ENCODE measurements at places on chromosomes 12 and 14.
A peak's percentile ranks its signal among the peaks of the same experiment; 100 is the strongest.

DNA sequence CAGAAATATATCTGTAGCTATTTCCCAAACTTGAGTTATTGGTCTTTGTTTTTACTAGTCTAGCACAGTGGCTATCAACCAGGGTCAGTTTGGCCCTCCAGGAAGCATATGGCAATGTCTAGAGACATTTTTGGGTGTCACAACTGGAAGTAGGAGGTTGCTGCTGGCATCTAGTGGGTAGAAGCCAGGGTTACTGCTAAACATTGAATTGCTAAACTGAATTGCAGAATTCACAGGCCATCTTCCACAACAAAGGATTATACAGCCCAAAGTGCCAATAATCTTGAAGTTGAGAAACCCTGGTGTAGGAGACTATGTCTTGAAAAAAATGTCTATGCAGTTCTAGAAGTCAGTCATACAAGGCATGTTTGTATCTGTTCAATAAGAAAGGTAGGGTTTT lies 27.7 kb downstream of the ARHGAP5 start:
- DNase-seq, result no peak

DNA sequence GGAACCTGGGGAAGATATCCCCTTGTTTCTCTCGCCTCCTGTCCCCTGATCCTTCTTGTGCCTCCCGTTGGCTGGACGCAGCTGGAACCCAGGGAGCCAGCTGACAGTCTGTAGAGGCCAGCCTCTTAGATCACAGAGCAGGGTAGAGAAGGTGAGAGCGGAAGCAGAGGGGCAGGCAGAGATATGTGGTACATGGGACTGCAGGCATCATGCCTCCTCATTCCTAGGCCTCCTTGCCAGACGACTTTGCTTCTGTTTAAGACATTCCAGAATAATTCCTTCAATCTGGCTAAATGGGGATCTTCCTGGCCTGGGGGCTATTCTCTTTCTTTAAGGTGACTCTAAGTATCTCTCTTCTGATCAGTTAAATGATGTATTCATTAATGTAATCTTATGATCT lies 89.4 kb upstream of the MAX start:
- no peak for DNase-seq

DNA sequence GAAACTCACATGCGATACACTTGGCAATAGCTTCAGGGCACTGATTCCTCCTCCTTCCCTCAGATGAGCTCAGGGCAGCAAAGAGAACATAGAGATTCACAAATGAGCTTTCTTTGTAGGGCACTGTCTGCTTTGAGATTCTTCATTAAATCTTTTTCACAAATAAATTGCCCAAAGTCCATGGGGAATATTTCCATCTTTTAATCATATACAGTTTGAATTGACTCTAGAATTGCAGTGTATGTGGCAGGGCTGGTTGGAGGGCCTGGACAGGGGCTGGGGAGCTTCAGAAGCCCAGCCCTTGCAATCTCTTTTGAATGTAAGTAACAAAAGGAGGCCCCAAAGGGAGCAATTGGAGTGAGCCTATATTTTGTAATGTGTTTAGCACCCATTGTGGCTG lies 197.5 kb downstream of the NOVA1 start:
- no peak for DNase-seq

GRCh38 chr12:57173089-57173488 lies 25.7 kb upstream of the LRP1-AS start:
- DNase-seq, result no peak

- no peak for DNase-seq
These were observed 131.6 kb downstream of the SAMD4A start for GRCh38 chr14:54698501-54698900.

GRCh38 chr12:21438643-21439042 lies 1.2 kb downstream of the PYROXD1 start:
- DNase-seq, result peak; percentile 26

GRCh38 chr12:22332202-22332601 lies 2.3 kb downstream of the ST8SIA1 start:
- DNase-seq, result no peak

DNA sequence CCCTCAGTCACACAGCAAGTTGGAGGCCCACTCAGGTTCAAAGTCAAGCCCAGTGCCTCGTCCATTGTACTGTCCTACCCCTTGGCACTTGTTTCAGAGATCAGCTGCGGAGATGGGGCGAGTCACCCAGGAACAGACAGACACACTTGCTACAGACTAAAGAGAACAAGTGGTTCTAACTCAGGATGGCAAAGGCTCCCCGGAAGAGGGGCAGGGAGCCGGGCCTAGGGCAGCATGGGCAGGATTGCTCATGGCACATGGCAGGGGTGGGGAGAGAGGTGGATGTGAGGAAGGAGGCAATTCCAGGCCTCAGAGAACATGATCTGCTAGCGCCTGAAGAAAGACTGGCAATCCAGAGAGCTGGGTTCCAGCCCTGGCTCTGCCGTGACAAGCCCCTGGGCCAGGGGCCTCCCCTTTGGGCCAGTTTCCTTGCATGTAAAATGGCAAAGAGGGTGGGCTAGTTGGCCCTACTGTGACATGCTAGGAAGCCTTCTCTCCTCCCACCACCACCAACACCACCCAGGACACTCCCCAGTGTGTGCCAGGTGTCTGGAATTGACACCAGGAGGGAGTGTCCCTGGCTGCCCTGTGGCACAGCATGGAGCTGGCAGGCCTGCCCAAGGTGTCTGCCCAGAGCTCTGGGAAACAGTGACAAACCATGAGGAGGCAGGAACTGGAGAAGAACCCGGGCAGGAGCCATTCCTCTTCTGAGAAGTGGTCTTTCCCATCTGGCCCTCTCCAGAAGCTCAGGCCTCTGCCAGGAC lies 24.0 kb upstream of the IRF2BPL start:
- DNase-seq, result no peak

DNA sequence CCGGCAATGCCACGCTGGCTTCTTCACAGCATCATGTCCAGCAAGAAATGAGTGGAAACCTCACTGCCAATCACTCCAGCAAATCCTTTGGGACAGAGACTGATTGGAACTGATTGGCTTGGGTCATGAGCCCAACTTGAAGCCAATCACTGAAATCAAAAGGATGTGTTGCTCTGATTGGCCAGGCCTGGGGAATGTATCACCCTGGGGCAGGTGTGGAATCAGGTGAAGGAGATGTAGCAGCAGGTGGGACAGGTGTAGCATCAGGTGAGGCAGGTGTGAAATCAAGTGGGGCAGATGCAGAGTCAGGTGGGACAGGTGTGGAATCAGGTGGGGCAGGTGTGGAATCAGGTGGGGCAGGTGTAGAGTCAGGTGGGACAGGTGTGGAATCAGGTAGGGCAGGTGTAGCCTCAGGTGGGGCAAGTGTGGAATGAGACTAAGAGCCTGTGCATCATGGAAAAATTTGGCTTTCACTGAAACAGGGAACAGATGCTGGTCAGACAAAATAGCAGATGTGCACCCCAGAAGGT lies 206.4 kb downstream of the SLC15A4 start:
- DNase-seq, result no peak

DNA sequence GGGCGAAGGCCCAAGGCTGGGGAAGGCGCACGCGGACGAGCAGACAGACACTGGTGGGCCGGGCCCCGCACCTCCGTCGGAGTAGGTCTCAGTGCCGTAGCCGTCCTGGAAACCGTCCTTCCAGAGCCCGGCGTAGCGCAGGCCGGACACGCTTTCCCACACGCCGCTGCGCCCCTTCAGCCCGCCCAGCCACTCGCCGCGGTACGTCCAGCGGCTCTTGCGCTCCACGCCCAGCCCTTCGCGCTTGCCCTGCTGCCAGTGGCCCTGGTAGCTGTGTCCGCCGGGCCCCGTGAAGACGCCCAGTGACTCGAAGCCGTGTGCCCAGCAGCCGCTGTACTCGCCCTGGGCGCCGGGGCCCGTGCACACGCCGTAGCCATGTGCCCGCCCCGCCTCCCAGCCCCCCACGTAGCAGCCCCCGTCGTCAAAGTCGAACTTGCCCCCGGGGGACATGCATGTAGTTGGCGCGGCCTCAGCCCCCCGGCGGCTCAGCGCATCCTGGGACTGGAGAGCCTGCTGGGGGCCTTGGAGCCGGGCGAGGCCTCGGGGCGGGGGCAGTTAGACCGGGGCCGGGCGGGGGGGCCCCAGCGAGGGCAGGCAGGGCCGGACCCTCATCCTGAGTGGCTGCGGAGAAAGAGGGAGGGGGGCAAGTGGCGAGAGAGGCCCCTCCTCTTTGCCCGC lies 1.4 kb downstream of the JPH4 start:
- DNase-seq, result no peak

- DNase-seq, result no peak
These were observed 610.9 kb downstream of the DIO2 start for GRCh38 chr14:79600406-79600805.

DNA sequence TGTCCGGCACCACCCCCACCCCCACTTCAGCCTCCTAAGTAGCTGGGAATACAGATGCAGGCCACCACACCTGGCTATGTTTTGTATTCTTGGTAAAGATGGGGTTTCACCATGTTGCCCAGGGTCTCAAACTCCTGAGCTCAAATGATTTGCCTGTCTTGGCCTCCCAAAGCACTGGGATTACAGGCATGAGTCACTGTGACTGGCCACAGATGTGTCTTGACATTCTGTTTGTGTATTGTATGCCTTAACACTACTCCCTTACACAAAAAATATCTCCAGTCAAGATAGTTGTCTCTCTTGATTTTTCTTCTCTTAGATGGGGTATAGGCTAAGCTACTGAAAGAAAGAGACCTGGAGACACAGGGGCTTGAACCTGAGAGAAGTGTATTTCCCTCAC lies 17.6 kb downstream of the CLEC14A start:
- DNase-seq, result peak; percentile 73

GRCh38 chr14:99424306-99424877 lies 56.3 kb downstream of the SETD3 start:
- no peak for DNase-seq

DNA sequence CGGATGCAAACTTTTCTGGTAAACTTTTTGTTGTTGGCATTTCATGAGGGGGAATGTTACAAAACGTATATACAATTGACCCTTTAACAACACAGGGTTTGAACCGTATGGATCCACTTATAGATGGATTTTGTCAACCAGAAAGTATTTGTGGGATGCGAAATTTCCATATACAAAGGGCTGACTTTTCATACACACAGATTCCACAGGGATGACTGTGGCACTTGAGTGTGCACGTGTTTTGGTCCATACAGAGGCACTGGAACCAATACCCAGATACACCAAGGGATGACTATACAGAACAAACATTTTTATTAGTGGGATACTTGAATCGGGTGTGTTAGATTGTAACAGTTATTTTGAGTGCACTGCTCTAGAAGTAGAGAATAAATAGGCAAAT lies 29.8 kb upstream of the CCT2 start:
- peak; percentile 96 for DNase-seq

GRCh38 chr12:633731-634130 lies 29.5 kb downstream of the NINJ2 start:
- no peak for DNase-seq

DNA sequence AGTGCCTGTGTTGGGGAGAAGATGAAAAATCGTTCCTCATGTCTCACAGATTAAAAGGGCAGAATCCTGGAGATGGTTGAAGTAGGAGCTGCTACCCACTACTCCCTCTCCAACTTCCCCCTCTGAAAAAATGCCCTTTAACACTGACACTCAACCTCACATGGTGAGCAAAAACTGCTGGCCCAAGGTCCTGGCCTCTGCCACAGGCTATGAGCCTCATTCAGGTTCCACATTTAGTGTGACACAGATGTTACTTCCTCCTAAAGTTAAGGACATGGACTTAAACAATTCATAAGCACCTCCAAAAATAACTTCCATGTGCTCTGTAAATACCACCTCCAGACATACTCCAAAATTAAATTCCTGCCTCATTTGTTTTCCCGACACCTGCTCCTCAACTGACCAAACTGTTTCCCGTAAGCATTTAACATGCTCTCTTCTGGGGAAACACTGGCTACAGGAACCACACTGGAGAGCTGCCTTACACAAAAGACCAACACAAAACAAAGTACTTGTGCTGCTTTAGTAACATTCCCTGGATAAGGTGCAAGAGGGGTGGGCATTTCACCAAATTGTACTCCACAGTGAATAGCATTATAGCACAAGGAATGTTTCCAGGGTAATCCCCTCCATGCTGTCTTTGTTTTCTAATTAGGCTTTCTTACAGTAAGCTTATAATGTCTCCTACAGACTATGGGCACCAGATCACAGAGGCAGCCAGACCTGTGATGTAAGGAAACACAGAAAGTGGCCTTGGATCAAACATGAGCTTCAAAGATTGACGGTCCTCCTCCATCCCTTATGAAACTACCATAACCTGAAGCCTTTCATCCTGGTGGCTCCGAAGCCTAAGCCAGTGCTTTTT lies 57.0 kb downstream of the PHLDA1 start:
- no peak for DNase-seq

DNA sequence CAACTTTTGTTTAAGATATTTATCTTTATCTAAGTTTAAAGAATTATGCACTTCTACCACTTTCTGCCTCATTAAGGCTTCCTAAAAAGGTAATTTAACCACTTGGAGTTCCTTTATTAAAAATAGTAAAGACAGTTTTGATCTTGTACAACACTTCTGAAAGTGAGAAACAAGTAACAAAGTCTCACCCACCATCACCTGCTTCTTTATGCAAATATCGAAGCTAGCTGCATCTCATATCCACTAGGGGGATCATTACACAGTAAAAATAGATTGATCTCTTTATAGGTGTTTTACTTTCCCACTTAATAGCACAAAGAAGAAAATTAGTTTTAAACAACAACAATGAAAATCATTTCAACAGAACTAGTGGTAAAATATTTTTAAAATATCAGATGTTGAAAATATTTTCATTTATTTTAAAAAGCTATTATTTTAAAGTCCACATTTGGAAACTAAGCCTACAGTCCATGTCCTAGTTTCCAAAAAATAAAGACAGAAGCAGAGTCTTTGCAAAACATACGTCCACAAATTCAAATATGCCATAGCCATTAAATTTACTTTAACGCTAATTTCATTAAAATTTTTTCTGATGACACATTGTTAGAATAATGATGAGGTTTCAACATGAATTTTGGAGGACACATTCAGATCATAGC lies 160.0 kb upstream of the SOX5 start:
- DNase-seq, result peak; percentile 45

DNA sequence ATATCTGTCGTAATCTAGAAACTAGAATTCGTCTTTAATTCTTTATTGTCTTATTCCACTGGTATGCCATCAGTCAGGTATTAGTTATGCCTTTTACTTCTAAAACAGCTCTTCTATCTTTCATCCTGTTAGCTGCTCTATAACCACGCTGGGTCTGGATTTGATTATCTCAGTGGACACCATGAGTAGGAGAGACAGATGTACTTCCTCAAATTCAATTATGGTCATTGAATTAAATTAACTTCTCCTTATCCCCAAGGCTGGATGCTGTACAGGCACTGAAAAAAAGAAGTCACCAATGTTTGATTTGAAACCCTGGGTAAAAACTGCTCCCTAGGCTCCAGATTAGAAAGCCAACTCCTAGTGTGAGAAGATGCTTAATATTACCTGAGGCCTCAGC lies 107.3 kb downstream of the PIK3C2G start:
- no peak for DNase-seq

GRCh38 chr12:75837700-75838099 lies 193.9 kb downstream of the PHLDA1 start:
- DNase-seq, result no peak

Measured in HCEC 1CT (cell line).